Cortex of kidney (tissue), 1 donor: ENCODE measurements at places on chromosomes 3 and 15.

GRCh38 chr3:196519718-196520082 lies 4.6 kb upstream of the SMCO1 start:
- no peak for DNase-seq

DNA sequence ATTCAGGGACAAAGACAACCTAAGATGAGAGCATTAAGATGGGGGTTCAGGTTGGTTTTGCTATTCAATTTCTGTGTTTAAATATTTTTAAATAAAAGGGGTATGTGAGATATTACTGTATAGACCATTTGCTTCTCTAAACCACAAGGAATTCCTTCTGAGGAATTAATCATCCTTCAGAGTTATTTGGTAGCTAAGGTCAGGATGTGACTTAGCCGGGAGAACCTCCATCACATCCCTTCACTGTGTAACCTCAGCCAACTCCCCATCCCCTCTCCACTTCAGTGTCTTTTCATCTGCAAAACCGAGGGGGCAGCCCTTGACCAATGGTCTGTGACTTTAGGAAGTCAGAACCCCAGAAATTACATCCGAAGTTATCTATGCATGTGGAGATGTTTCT lies 48.7 kb upstream of the SKOR1 start:
- DNase-seq = no peak

DNA sequence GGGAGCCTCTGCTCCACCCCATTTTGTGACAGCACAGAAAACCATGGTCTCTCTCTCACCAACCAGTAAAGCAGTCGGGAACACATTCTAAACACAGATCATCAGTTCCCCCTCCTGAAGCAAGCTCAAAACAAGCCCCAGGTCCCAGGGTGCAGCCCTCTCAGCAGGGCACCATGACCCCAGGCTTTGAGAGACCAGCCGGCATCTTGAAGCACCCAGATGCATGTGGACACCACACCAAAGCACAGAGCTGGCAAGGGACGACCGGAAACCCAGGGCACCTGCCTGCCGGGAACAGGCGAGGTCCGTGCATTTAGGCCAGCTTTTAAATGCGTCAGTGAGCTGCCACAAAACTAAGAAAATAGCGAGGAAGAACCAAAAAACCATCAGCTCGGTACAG lies 103.2 kb upstream of the IQSEC1 start:
- no peak for DNase-seq

- DNase-seq = no peak
These were observed 23.1 kb downstream of the SRGAP3 start for GRCh38 chr3:9226326-9226725.

DNA sequence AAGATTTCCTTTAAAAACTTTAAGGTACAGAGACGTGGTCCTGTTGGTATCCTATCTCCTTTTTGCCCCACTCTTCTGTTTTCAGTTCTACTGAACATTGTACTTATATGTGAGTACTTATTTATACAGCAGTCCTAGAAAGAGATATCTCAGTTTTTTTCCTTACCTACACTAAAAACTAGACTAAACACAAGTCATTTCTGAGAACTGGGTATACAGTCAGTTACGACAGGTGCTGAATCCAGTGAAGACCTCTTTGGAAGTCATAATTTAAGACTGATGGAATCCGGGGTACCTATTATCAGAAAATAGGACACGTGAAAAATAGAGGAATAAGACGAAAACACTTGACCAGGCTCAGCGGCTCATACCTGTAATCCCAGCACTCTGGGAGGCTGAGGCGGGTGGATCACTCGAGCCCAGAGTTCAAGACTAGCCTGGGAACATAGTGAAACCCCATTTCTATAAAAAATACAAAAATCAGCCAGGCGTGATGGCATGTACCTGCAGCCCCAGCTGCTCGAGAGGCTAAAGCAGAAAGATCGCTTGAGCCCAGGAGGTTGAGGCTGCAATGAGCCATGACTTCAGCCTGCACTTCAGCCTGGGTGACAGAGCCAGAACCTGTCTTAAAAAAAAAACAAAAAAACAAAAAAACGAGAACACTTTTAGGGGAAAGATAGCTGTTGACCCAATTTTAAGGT lies 76.3 kb downstream of the KLHL25 start:
- no peak for DNase-seq

- DNase-seq = no peak
These were observed 20.4 kb upstream of the NTRK3 start for GRCh38 chr15:88276821-88277410.

GRCh38 chr15:81103857-81104256 lies 30.2 kb upstream of the CFAP161 start:
- no peak for DNase-seq

- DNase-seq = no peak
These were observed 67.2 kb downstream of the NR1I2 start for GRCh38 chr3:119849126-119849525.

DNA sequence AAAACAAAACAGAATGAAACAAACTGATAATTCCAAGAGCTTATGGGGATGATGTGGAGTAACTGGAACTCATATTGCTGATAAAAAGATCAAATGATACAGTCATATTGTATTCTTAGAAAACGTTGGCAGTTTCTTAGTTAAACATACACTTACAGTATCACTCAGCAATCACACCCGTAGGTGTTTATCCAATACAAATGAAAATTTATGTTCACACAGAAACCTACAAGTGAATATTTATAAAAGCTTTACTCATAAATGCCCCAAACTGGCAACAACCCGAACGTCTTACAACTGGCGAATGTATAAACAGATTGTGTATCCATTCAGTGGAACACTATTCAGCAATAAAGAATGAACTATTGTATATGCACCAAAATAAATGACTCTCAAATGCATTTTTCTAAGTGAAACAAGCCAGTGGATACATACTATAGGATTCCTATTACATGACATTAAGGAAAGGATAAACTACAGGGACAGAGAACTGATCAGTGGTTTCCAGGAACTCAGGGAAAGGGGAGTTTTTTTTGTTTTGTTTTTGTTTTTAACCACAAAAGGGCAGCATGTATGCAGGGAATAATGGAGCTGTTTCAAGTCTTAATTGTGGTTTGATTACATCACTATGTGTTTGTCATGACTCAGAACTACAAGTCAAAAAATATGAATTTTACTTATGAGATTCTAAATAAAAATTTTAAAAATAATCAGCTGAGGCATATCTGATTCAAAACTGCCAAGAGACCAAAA lies 71.8 kb upstream of the NDUFB4 start:
- no peak for DNase-seq

GRCh38 chr15:65134538-65134937 lies 930 bp upstream of the PDCD7 start:
- no peak for DNase-seq

- no peak for DNase-seq
These were observed 31.2 kb downstream of the PLA1A start for GRCh38 chr3:119628816-119629445.

DNA sequence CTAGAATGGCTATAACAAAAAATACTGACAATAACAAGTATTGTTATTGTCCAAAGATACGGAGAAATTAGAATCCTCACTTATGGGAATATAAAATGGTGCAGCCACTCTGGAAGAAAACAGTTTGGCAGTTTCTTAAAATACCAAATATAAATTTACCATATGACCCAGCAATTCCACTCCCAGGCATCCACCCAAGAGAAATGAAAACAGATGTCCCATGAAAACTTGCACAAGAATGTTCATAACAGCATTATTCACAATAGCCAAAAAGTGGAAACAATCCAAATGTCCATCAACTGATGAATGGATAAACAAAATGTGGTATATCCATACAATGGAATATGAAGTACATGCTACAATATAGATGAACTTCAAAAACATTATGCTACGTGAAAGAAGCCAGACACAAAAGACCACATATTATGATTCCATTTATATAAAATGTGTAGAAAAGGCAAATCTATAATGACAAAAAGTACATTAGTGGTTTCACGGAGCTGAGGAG lies 9.4 kb downstream of the AAGAB start:
- DNase-seq = no peak

DNA sequence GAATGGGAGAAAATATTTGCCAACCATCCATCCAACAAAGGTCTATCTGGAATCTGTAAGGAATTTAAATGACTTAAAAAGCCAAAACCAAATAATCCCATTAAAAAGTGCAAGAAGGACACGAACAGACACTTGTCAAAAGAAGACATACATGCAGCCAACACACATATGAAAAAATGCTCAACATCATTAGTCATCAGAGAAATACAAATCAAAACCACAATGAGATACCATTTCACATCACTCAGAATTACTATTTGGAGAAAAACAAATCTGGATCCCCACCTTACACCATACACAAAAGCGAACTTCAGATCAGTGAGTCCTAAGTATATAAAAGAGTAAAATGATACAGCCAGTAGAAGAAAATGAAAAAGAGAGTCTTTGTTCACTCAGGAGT lies 58.6 kb upstream of the MNS1 start:
- no peak for DNase-seq

GRCh38 chr3:188264226-188265207 lies 110.6 kb downstream of the LPP start:
- no peak for DNase-seq
